ENCODE measurements at places on chromosomes 4 and X.

GRCh38 chr4:169314906-169315305, 44.1 kb upstream of the SH3RF1 start:
- DNase-seq: no peak

GRCh38 chrX:153378607-153379006, 22.5 kb downstream of the PNMA6E start:
- DNase-seq: no peak

DNA sequence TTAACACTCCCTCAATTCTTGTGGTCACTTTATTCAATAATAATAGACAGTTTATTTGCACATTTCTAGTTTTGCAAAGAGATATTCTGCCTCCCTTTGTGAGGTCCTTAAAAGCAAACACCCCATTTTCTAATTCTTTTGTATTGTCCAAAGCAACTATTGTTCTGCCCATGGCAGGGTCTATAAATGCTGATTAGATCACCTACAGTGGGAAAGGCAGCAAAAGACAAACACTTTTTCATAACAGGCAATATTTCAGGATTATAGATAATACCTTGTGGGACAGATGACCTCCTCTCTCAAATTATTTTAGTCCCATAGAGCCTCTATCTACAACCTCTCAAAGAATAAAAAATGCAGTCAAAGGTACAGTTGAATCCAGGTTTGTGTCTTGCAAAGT, 28.6 kb downstream of the COMMD8 start:
- DNase-seq: no peak

- DNase-seq: no peak
These were observed 176.5 kb downstream of the FBXW7 start for GRCh38 chr4:152359208-152360044.

- no peak for DNase-seq
These were observed 8.9 kb upstream of the PCDH18 start for GRCh38 chr4:137541181-137541580.

DNA sequence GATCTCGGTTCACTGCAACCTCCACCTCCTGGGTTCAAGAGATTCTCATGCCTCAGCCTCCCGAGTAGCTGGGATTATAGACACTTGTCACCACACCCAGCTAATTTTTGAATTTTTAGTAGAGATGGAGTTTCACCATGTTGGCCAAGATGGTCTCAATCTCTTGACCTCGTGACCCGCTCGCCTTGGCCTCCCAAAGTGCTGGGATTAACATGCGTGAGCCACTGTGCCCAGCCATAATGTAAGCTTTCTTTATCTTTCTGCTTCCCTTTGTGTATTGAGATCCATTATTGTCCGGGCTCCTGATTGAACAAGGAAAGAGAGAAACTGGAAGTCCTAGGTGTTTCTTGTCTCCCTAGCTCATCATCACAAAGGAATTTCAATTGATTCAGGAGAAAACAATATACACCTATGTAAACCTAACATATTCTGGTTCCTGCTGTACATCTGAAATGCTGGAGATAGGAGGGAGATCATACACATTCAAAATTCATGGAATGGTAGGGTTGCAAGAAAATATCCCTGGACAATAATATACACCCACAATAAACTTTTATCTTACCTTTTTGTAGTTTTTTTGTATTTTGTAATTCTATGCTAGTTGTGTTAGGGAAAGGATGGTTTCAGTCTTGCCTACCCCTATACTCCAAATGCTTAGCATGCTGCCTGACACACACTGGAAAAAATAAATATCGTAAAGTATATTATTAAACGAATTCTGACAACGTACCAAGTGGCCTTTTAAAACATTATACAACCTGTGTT, 194.4 kb upstream of the HS3ST1 start:
- DNase-seq: no peak

- no peak for DNase-seq
These were observed 27.2 kb upstream of the TNIP3 start for GRCh38 chr4:121191361-121191760.

DNA sequence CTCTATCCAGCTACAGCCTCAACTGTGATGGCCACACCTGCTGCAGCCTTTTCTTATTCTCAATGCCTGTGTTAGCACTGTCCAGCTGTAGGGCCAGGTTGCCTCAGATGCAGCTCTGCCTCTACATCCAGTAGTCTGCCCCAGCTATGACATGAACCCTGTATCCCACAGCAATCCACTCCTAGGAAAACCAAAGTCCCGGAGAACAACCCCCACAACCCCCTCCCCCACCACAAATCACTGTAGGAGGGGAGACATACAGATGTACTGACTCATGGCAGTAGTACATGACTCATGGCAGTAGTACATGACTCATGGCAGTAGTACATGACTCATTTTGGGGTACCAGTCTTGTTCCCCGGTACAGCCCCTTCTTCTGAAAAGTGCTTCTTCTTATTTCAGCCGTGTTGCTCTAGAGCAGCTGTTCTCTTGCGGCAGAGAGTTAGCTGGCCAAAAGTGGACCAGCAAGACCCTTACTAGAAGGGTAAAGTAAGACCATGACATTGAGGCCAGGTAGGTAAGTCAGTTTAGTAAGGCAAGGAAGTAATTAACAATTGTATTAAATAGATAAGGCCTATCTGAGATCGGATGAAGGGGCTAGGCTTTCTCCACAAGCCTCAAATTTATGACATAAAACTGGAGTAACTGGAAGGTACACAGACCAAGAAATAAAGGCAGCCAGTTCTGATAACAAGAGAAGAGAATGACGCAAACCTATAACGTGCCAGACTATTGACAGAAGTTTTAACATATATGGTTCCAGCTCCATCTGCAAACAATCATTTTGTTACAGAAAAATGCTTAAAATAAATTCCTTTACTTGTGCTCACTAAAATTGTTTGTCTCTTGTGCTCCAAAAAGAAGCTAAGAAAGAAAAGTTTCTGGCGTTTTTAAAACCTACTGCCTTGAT, 221.4 kb downstream of the TACR3 start:
- no peak for DNase-seq

GRCh38 chrX:18406531-18407266, 18.7 kb upstream of the CDKL5 start:
- no peak for DNase-seq

DNA sequence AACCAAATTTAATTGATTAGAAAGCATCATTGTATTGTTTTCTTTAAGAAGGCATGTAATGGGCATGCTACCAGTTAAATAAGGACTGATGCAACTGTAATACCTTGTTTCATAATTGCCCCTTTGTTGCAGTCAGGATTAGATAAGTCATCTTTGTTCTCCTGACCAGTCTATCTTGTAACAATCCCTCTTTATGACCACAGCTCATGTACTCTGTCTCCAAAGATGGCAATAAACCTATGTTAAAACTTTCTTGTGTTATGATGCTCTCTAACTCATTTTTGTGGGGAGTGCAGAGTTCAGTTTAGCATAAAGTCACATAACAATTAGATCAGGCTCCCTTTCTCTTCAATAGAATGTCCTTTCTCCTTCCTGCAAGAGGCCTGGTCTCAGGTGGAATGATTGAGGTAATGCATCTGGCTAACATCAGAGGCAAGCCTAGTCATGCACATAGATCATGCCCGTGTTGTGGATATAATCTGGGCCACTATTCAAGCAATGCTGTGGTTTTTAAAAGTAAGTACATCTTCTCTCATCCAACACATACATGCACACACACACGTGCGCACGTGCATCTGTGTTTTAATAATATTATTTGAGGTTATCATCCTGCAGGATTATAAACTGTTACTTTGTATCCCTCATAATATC, 45.6 kb downstream of the TMEM154 start:
- no peak for DNase-seq

DNA sequence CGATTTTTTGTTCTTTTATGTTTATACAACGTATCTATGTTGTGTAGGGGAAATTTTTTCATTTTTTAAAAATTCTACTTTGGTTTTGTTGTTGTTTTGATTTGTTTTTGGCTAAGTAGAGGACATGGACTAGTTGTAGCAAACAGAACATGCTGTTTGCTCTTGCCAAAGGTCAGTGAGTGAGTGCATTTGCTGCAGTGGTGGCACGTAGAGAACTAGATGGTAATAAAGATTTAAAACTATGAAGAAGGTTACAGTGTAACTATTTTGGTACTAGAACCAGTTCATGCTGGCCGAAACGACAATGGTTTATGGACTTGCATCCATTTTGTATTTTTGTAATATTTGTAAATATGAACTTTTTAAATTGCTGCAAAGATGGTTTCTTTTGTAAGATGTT, 1.9 kb upstream of the SCML1 start:
- DNase-seq: no peak

GRCh38 chr4:132071815-132072214, 1077.3 kb upstream of the PCDH10 start:
- DNase-seq: no peak

GRCh38 chrX:56268888-56269287, 36.7 kb downstream of the KLF8 start:
- DNase-seq: no peak

DNA sequence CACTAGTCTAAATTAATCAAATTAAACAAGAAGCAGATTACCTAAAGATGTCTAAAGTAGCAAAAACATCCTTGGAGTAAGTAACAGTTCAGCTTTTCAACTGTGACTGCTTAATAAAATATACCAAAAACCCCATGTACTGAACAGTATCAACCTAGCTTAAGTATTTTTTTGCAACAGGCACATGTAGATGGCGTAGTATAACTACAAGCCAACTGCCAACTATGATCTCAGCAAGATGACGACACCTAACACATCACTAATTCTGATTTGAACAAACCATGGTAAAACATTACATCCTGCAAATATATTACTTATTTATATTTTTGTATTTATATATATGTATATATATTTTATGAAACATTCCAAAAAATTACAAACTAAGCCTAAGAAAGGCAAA, 24.5 kb downstream of the DHX15 start:
- no peak for DNase-seq
